Large intestine (tissue), 12 donors: ENCODE measurements at places on chromosomes 13 and 19. TPM values are rescaled to one million over a fixed set of nuclear protein-coding genes. Genes with fewer than 3 reads are reported as not detected.

Gene TMC4
- polyA plus RNA-seq, result 110 TPM

Gene KANK3
- 6.3 TPM for polyA plus RNA-seq

Gene KLC3
- 0.04 TPM for polyA plus RNA-seq

Gene GIPC3
- polyA plus RNA-seq, result 1.6 TPM

Gene RAP2A
- polyA plus RNA-seq, result 19.5 TPM

Gene PLIN4
- 1.8 TPM for polyA plus RNA-seq

Gene NLRP7
- not detected for polyA plus RNA-seq

Gene KLK11
- 10.3 TPM for polyA plus RNA-seq

DNA sequence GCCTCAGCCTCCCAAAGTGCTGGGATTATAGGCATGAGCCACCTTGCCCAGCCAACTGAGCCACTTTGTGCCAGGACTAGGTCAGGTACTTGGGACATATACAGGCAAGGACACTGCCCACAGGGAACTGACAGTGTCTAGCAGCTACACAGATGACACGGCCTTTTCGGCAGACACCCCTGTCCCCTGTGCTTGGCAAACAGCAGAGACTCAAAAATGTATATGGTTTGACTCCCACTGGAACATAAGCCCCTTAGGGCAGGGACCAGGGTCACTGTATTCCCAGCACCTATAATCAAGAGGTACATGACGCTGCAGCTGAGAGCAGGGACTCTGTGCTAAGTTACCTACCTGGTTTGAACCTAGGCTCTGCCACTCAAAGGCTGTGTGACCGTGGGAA, 16.8 kb downstream of the ABCC4 start:
- DNase-seq, result no peak

GRCh38 chr19:6906559-6907060, 19.2 kb downstream of the ADGRE1 start:
- no peak for DNase-seq

- DNase-seq, result no peak
These were observed 2301.2 kb downstream of the PCDH9 start for GRCh38 chr13:64928696-64929499.

DNA sequence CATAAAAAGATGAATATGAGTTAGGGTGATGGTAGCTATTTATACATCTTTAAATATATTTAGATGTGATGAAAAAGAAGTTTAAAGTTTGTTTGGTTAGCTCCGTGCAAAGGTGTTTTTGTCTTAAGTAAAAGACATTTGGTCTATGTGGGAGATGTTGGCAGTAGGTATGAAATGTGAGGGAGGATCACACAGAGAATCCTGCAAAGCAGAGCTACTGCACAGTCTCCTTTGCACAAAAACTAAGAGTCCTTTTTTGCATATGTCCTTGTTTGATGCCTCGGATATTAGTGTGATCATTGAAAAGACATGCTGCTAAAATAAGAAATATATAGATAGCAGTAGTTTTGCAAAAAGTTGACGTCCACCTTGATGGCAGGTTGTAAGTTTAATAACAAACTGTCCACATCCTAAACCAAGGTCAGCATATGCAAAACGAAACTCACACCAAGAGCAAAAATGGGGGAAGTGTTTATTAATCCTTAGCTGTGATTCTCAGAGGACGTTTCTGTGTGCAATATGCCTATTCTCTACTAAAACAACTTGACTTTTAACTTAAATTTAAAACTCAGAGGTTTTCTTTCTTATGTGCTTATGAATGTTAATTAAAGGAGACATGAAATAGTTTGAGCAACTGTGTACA, 870.1 kb downstream of the PCDH9 start:
- DNase-seq, result no peak

DNA sequence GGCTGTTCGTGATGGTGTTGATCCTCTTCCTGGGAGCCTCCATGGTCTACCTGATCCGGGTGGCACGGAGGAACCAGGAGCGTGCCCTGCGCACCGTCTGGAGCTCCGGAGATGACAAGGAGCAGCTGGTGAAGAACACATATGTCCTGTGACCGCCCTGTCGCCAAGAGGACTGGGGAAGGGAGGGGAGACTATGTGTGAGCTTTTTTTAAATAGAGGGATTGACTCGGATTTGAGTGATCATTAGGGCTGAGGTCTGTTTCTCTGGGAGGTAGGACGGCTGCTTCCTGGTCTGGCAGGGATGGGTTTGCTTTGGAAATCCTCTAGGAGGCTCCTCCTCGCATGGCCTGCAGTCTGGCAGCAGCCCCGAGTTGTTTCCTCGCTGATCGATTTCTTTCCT, 12.2 kb upstream of the C19orf33 start:
- no peak for DNase-seq

- peak; percentile 67 for DNase-seq
These were observed at the start of gene KDELR1 for GRCh38 chr19:48391100-48392005. Gene KDELR1 (minus strand): TSS chr19:48391551. CDS start chr19:48391358, 193 bp downstream.

DNA sequence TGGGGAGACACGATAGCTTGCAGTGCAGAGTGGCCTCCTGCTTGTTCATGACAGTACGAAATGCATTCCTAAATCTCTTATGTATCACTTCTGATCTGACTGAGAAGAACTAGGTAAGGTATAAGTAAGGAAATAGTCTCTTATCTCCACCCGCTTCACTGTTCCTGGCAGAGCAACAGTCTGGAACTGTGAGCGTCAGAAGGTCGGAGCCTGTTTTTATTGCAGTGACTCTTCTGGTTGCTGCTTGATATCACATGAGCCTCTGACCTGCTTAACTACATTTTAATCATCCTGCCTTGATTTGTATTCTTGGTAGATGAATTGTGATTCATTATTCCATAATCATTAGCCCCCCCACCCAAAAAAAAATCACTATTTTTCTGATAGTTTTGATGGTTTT, 69.0 kb downstream of the COL4A2 start:
- no peak for DNase-seq

GRCh38 chr13:113337556-113337955, 26.4 kb downstream of the GRTP1 start:
- no peak for DNase-seq

DNA sequence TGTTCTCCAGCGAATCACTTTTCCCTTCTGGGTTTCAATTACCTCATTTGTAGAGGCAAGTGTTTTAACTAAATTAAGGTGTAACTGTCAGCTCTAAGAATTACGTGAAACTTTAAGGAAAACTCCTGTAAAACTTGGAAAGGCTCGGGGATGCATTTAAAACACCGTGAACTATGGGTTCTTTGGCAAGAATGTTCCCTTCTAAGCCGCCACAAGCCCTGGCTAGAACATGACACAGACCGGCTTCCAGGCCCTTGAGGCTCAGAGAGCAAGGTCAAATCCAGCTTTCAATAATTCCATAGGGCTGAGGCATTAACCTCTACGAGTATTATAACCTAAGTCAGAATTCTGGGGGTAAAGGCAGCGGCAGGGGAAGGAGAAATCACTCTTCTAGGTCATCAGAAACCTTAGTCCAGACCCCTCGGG, 685 bp downstream of the VWA8 start:
- DNase-seq, result no peak

DNA sequence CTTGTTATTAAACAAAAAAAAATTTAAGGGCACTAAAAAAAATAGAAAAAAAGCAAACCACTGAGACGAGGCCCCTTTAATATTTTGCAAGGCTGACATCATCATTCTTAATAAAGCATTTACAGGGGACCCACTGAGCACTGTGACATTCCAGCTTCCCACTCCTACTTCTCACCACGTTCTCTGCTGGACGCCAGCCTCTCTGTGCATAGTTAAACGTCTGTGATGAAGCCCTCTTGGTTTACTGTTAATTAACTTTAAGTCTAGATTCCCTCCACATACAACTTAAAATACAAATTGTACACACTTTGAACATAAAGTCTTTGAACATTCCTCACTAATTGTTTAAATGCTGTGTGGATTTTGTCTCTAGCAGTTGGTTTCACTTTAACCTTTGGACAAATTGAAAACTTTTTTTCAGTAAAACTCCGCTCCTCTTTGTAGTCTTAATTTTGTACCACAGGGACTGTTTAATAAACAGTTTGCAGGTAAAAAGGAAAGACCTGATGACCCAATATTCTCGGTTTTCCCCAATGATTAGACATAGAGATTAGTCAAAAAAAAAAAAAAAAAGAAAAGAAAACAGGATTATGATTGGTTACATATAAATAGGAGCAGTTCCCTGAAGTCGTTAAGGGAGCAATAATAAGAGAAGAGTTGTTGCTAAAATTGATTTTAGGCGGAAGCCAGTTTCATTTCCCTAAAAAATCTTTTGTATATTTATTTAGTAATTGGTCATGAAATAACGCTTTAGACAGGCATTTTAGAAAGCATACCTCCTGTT, 219.8 kb downstream of the MZT1 start:
- DNase-seq, result no peak

DNA sequence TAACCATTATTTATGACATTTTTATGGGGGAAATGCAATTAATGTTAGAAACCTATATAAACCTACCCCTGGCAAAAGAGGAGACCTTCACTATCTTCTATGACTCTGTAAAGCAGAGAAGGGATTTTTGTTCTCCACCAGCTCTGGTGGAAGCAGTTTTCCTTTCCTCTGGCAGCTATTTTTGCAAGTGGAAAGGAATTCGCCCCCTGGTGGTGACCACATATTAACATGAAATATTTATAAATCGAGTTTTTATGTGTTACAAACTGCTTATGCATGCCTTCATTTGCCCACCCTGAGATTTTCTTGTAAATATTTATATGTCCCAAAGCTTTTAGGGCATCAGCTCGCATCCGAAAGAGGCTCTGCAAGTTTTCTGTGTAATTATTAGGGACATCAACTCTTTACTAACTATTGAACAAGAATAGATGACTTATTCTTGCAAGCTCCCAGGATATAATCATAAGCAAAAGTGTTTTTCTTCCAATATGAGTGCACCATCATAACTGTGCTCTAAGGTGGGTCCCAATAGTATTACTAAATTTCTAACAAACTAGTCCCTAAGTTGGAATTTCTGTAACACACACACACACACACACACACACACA, 62.4 kb downstream of the SERTM1 start:
- peak; percentile 24 for DNase-seq

DNA sequence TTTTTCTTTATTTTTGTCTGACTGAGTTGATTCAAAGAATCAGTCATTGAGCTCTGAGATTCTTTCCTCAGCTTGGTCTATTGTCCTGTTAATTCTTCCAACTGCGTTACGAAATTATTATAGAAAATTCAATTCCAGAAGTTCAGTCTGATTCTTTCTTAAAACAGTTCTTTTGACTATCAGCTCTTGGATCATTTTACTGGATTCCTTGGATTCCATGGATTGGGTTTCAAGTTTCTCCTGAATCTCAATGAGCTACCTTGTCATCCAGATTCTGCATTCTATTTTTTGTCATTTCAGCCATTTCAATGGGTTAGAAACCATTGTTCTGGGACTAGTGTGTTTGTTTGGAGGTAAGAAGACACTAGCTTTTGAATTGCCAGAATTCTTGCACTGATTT, 169.3 kb downstream of the PCDH20 start:
- no peak for DNase-seq

DNA sequence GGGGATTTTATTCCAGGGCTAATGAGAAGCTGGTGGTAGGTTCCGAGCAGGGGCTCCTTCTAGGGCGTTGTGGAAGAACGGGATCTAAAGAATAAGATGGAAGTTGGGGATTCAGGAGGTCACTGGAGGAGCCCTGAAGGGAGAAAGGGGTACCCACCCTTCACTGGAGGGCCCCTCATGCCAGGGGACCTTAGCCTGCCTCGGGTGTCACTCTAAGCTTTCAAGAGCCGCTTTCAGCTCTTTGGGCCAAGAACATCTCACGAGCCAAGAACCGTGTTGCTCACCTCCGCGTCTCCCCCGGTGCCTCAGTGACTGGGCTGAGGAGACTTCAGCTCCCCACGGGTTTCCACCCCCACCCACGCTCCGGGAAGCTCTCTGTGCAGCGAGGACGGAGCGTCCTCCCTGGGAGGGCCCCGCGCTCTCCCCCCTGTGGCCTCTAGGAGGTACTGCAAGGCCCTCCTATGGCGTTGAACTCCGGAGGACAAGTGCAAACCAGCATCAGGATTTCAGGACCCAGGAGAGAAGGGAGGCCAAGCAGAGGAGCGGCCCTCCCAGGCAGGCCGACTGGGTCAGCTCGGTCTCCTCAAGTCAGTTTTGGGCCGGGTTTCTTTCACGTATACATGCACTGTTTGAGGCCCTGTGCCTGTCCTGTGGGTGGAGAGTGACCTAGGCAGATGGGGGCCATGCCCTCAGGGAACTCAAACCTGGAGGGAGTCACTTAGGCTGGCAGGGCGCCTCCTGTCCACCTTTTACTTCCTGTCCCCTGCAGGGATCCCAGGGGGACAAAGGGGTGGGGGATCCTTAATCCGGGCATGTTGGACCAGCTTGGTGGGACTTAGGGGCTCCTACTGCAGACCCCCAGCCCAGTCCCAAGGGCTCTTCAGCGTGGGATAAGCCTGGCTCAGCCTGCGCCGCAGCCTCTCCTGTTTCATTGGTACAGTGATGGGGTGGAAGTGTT, 5.1 kb upstream of the KRTDAP start:
- DNase-seq, result peak; percentile 54

DNA sequence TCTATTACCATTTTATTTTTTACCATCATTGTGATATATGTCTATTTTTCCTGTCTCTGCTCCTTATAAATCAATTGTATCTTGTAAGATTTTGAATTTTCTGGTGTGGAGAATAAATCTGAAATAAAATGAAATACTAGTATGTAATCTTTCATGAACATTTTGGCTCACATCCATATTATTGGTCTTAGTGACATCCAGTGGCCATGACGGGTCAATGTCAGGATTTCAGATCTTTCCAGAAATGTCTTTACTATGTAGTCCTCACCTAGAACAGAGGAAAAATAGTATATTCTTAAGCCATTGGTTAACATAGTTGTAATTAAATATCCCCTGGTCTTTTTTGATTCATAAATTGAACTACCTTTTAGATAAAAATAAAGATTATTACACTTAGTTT, 109.8 kb upstream of the GPC6 start:
- DNase-seq, result no peak

DNA sequence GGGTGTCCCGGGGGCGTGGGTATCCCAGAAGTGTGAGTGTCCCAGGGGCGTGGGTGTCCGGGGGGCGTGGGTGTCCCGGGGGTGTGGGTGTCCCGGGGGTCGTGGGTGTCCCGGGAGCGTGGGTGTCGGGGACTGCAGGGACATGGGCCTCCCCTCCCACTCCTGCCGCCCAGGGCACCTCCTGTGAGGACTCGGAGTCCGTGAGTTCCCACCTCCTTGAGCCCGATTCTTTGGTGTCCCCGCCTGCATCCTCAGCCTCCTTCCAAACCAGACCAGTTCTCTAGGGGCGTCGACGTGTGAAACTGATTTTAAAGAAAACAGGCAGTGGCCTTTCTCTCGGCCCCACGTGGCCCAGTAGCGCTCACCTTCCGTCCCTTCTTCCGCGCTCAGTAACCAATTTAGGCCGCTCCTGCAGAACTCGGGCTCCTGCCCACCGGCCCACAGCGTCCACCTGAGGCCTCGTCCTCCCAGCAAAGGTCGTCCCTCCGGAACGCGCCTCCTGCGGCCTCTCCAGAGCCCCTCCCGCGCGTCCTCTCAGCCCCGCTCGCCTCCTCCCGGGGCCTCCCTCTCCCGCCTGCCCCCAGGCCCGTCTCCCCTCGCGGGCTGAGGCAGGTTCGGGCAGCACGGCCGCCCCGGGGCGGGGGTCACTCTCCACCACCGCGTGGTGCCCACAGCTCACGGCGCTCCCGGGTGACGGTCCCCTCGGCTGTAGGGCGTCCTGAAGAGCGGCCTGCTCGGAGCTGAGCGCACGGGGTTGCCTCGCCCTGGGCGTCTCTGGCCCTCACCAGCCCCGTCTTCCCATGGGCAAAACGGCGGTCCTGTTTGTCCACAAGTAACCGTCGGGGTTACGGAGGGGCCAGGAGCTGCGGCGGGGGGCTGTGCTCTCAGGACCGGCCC, 3.8 kb downstream of the F7 start:
- no peak for DNase-seq
